NCI-H187 treated with DMSO at 0.1 percent for 48 hours (cell line): ENCODE measurements at places on chromosomes 11 and 22.

GRCh38 chr22:46589141-46589748 is 30.9 kb upstream of the GRAMD4 start:
- DNase-seq, result no peak

- no peak for DNase-seq
Measured at GRCh38 chr11:7278314-7278917, 26.7 kb downstream of the SYT9 start.

GRCh38 chr11:112874980-112875379 is 86.2 kb upstream of the NCAM1 start:
- no peak for DNase-seq

DNA sequence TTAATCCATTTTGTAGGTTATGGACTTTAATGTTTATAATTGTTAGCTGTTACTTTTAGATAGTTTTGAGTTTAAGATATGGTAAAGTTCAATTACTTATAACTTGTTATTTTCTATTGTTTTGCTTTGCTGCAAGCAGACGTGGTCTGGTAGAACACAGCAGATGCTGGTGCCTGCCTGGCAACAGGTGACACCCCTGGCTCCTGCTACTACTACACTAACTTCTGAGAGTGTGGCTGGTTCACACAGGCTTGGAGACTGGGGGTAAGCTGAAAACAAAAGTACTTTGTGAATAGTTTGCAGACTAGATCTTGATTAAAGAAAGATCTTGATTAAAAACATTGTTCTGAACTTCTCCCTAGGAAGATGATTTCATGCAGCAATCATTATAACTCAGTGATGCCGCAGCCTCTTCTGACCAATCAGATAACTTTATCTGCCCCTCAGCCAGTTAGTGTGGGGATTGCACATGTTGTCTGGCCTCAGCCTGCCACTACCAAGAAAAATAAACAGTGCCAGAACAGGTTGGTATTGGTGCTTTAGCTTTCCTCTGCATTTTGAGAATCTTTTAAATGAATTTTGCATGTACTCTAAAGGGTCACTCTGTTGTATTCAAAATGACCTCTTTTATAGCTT is 90.4 kb downstream of the HIPK3 start:
- no peak for DNase-seq

GRCh38 chr11:69546735-69547370 is 65.4 kb downstream of the LINC01488 start:
- DNase-seq, result no peak

- DNase-seq, result no peak
Measured at GRCh38 chr11:114846416-114846791, 168.1 kb downstream of the NXPE2 start.

GRCh38 chr11:119529936-119530335 is 107.0 kb upstream of the THY1 start:
- DNase-seq, result no peak

- DNase-seq, result no peak
Measured at GRCh38 chr11:62001450-62002191, 34.2 kb upstream of the FTH1 start.

- no peak for DNase-seq
Measured at GRCh38 chr11:30356391-30356790, 33.5 kb downstream of the ARL14EP start.

DNA sequence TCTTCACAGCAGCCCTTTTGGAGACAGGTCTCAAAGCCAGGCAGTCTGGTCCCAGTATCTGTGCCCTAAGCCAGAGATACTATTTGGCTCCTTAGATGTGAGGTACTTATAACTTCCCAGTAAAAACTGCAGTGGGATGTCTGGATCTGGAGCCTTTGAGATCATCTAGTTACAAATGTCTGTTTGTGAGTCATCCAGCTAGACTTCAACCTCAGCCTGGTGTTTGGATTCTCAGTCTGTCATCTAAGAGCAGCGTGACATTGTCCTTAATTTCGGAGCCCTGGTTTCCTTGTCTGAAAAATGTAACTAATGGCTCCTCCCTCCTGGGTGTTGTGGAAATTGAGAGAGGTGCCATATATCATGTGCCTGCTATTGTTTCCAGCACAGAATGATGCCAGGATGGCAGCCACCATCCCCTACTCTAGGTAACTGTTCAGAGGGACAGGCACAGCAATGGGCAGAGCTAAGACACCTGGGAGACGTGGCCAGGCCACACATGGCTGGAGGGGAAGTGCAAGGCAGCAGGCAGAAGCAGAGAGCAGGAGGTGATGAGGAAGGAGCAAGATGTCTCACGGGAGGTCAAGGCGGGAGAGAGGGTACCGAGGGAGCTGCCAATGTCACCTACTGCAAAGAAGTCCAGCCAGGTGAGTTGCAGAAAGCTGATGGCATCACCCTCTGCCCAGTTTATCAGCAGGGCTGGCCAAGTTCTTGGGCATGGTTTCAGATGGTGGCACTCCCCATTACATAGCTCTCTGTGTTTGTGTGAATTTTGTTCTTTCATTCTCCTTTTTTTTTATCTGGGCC is 20.6 kb upstream of the ST3GAL4 start:
- no peak for DNase-seq

DNA sequence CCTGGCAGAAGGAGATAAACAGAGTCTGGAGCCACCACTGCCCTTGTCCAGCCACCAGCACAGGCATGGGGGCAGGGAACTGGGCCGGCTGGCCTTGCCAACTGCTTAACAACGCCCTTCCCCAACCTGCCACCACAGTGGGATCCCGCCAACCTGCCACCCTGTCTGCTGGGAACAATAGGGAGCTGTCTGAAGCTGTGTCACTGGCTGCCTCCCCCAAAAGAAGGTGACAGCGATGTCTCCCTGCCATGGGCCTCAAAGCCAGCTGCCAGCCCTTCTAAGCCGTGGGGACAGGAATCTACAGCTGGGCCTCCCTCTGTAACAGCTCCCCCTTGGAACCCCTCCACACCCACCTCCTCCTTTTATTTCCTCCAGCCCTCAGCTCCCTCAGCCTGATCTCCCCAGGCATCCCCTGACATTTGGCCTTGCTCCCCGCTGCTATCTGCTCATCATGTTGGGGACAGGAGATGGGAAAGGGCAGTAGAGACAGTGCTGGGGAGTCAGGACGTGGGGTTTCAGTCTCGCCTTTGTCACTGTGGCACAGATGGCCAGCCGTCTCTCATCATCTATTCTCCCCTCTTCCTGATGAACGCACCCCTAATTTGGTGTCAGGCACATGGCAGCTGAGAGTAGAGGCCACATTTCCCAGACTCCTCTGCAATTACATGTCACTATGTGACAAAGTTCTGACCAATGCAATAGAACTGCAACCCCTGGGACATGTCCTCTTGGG is 51.3 kb upstream of the PRDM11 start:
- DNase-seq, result no peak

DNA sequence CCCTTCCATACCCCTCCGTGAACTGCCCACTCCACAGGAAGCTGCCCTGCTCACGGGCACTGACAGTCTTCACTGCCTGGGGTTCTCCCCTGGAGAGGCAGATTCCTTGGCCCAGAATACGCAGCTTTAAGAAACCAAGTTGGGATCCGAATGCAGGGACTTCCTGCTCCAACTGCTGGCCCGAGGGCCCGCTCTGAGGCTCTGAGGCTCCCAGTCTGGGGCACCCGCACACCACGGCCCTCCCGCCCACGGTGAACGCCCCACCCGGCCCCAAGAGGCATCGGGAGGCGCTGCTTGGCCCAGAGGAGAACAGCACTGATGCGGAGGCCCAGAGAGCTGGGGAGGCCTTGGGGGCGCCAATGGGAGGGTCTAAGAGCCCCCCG is 42.3 kb downstream of the IGF2 start:
- DNase-seq, result no peak

DNA sequence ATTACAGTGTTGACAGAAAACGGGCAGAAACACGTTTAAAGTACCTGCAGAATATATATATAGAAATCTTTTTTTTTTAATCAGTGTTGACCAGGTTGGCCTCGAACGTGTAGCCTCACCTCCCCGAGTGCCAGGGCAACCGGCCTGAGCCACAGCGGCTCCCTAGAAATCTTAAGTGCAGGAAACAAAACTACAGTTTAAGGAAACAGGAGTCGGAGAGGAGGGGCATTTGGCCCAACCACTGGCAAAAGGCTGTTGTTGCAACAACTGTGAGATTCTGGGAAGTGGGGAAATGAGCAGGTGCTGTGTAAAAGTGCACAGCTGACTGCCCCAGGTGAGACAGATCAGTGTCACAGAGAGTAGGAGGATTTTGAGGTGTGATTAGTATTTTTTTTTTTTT is 3.7 kb downstream of the YWHAH start:
- no peak for DNase-seq

DNA sequence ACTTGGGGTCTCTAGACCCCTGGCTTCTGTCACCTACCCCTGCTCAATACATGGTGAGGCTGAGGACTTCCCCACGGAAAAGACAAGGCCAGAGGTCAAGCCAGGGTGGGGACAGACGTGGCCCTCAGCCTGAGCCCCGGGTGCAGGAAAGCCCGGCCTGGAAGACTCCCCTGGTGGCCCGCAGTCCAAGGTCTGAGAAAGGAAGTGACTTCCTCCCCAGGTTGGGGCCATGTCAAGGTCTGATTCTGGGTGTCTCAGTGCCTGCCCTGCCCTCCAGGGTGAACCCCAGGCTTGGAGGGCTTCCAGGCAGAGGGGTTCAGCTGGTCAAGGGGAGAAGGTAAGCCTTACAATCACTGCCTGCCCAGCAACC is 3.9 kb downstream of the CTSD start:
- no peak for DNase-seq

DNA sequence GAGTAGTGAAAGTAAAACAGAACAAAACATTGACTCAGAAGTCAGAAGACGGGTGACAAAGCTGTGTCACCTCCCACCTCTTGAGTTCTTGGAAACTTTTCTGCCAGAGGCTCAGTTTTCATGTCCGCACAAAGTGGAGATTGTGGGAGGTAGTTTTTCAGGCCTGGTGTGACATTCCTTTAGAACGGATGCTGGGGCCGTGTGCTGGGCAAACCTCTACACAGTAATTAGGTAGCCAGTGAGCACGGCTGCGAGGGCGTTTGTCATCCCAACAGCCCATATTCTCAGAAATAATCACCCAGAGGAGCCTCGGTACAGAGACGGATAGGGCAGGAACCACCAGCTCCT is 1054.4 kb downstream of the TBC1D22A start:
- DNase-seq, result no peak

- no peak for DNase-seq
Measured at GRCh38 chr11:126311401-126312291, 7.8 kb downstream of the DCPS start.

DNA sequence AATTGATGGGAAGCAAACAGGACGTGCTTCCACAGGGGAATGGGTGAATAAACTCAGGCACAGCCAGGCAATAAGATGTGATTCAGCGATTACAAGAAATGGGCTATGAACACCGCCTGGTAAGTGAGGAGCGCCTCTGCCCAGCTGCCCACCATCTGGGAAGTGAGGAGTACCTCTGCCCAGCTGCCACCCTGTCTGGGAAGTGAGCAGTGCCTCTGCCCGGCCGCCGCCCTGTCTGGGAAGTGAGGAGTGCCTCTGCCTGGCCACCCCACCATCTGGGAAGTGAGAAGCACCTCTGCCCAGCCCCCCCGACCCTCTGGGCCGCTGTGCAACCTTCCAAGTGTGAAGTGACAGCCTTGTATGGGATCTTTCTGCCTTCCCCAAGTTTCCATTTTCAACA is 73.2 kb upstream of the PRR5 start:
- DNase-seq, result no peak

DNA sequence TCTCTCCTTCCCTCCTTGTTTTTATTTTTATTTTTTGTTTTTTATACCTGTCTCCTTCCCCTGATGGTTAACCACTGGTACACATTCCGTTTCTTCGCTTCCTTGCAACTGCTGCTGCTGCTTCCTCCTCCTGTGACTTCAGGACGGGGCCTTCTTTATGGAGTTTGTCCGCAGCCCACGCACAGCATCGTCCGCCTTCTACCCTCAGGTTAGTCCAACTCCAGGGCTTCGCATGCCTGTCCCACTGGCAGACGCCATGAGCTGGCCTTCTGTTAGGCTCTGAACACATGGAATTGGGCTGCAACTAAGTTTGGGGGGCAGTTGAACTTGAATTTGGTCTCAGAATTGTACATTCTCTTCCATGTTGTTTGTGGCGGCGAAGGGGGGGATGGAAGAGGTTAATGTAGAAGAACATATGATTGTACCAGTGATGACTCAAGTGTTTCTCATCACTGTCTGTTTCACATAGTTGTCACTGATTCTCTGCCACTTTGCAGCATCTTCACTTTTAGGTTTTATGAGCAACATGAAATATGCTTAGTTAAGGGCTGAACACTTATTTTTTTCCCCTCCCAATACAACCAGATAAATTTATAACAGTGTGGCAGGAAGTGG is 83.0 kb upstream of the YWHAH start:
- no peak for DNase-seq

DNA sequence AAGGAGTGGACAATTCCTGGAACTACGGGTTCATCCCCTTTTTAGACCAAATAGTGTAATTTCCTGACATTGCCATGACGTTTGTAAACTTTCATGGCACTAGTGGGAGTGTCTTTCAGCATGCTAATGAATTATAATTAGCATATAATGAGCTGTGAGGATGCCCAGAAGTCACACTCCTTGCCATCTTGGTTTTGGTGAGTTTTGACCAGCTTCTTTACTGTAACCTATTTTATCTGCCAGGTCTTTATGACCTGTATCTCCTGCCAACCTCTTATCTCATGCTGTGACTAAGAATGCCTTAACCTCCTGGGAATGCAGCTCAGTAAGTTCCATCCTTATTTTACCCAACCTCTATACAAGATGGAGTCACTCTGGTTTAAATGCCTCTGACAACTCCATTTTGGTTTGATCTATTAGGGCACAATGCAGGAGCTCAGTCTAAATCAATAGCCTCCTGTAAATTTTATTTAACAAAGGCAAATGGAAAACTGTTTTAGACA is 20.7 kb downstream of the OR10A6 start:
- DNase-seq, result no peak

- DNase-seq, result no peak
Measured at GRCh38 chr22:37544955-37545702, 15.2 kb upstream of the CDC42EP1 start.
